ENCODE measurements at places on chromosomes 11 and 22. TPM values are rescaled to one million over a fixed set of nuclear protein-coding genes. Genes with fewer than 3 reads are reported as not detected.

The FAM111B gene
- 42.9 TPM for total RNA-seq

The FIBP gene
- total RNA-seq, result 71.7 TPM

The SYT12 gene
- total RNA-seq, result not detected

The NTM gene
- 3.4 TPM for total RNA-seq

The OR52E8 gene
- not detected for total RNA-seq

The TRIOBP gene
- total RNA-seq, result 151 TPM

The HORMAD2 gene
- total RNA-seq, result not detected

The CCDC81 gene
- 2.6 TPM for total RNA-seq

The CD248 gene
- total RNA-seq, result 193 TPM

The RASD2 gene
- total RNA-seq, result 0.09 TPM

The KCNE3 gene
- 0.18 TPM for total RNA-seq

The PNPLA5 gene
- not detected for total RNA-seq

The BCR gene
- 37.3 TPM for total RNA-seq
